Aorta (tissue), 5 donors: ENCODE measurements at places on chromosomes 5 and 9. TPM values are rescaled to one million over a fixed set of nuclear protein-coding genes. Genes with fewer than 3 reads are reported as not detected.

The TLR4 gene
- total RNA-seq = 35.0 TPM

The PCDHGA2 gene
- total RNA-seq = 10.6 TPM

The ZNF782 gene
- 9.5 TPM for total RNA-seq

The UAP1L1 gene
- total RNA-seq = 20.6 TPM

The IL9 gene
- total RNA-seq = not detected

The NUTM2F gene
- total RNA-seq = not detected

The IL31RA gene
- 2.3 TPM for total RNA-seq

The LRRTM2 gene
- total RNA-seq = 0.24 TPM

The C9orf40 gene
- total RNA-seq = 3.8 TPM

The UTP15 gene
- total RNA-seq = 17.0 TPM

The SMIM33 gene
- not detected for total RNA-seq

The PPP2CA gene
- total RNA-seq = 96.6 TPM

The IFNK gene
- not detected for total RNA-seq

The NEURL1B gene
- total RNA-seq = 65.8 TPM

The EGFLAM gene
- 13.5 TPM for total RNA-seq

The MBLAC2 gene
- total RNA-seq = 3.0 TPM

The TMEM171 gene
- not detected for total RNA-seq

The RLN1 gene
- not detected for total RNA-seq

The MARCOL gene
- not detected for total RNA-seq

The ACOT12 gene
- total RNA-seq = 0.45 TPM

The SLC22A4 gene
- total RNA-seq = 4.6 TPM

The CCDC187 gene
- total RNA-seq = not detected

The MAMDC2 gene
- total RNA-seq = 14.6 TPM

The STPG3 gene
- total RNA-seq = not detected

The TAF11L10 gene
- total RNA-seq = not detected

The APBB3 gene
- total RNA-seq = 48.3 TPM

The PCDHA4 gene
- 0.90 TPM for total RNA-seq

The TPPP gene
- total RNA-seq = 9.8 TPM

The HTR4 gene
- 0.90 TPM for total RNA-seq

The SARDH gene
- 3.0 TPM for total RNA-seq

The COL15A1 gene
- total RNA-seq = 126 TPM

The CDH10 gene
- total RNA-seq = not detected

The DMRT3 gene
- 0.26 TPM for total RNA-seq

The CARD6 gene
- total RNA-seq = 10.4 TPM

The AGXT2 gene
- total RNA-seq = not detected

The PGGT1B gene
- 45.5 TPM for total RNA-seq

The ITGA2 gene
- 5.2 TPM for total RNA-seq

The ADAMTS19 gene
- total RNA-seq = 0.30 TPM

The CDO1 gene
- 27.7 TPM for total RNA-seq

The BNC2 gene
- total RNA-seq = 22.0 TPM

The PURA gene
- total RNA-seq = 46.2 TPM

The SLC2A6 gene
- 5.8 TPM for total RNA-seq

The UBAC1 gene
- total RNA-seq = 38.0 TPM

The ITGA1 gene
- 152 TPM for total RNA-seq

The SPATA31E1 gene
- total RNA-seq = not detected

The IER5L gene
- total RNA-seq = 28.3 TPM

The DOCK8 gene
- 42.8 TPM for total RNA-seq

The GRM6 gene
- total RNA-seq = not detected
